ENCODE measurements at places on chromosomes 6 and 20. TPM values are rescaled to one million over a fixed set of nuclear protein-coding genes. Genes with fewer than 3 reads are reported as not detected.

CTCFL gene
- not detected for total RNA-seq

ELOVL4 gene
- 13.7 TPM for total RNA-seq

NMBR gene
- under 0.01 TPM for total RNA-seq

SLC52A3 gene
- total RNA-seq = 3.5 TPM

SLC12A5 gene
- not detected for total RNA-seq

All from nasal cavity respiratory epithelium epithelial cell of viscerocranial mucosa (primary cell).